ENCODE measurements at places on chromosomes 1 and 21.

GRCh38 chr1:19936061-19936750 lies 12.8 kb upstream of the PLA2G2E start:
- DNase-seq: no peak

DNA sequence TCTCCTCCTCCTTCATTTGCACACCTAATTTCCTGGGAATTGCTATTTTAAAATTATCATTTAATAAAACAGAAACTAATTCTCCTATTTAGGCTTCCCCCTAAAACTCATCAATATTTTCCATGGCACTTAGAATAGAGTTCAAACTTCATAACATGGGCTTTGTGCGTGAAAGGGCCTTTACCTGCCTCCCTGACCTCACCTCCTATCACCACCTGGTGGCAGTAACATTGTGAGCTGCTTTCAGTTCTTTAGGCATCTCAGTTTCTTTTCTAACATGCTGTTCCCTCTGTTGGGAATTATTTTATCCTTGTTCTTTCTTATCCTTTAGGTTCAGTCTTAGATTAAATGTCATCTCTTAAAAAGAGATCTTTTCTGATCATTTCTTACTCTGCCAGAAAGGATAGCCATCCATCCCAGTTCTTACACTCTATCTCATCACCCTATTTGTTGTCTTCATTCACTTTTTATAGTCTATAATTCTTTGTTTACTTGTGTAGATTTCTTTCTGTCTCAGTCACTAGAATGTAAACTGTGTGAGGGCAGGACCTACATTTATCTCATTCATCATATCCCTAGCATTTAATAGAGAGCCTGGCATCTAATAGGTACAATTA lies 133.8 kb upstream of the KIAA1614 start:
- DNase-seq: no peak

DNA sequence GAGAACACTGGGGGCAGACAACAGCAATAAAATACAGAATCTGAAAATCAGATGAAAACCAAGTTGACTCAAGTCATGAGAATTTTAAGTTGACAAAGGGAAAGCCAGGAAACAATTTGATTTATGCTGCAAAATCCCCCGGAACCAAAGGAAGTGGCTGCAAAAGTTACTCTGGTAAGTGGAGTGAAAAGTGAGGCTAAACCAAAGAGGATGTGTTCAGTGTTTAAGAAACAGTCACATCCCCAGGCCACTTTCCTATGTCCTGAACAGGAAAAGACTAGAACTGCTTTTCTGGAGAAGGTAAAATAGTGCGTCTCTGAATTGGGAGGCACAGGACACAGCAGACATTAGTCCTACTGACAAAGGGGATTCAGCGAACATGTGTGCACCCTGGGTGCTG lies 5.9 kb downstream of the TARBP1 start:
- DNase-seq: no peak

- no peak for DNase-seq
These were observed 114.1 kb downstream of the AJAP1 start for GRCh38 chr1:4768553-4768952.

GRCh38 chr1:37688926-37689325 lies 3.4 kb upstream of the CDCA8 start:
- no peak for DNase-seq

DNA sequence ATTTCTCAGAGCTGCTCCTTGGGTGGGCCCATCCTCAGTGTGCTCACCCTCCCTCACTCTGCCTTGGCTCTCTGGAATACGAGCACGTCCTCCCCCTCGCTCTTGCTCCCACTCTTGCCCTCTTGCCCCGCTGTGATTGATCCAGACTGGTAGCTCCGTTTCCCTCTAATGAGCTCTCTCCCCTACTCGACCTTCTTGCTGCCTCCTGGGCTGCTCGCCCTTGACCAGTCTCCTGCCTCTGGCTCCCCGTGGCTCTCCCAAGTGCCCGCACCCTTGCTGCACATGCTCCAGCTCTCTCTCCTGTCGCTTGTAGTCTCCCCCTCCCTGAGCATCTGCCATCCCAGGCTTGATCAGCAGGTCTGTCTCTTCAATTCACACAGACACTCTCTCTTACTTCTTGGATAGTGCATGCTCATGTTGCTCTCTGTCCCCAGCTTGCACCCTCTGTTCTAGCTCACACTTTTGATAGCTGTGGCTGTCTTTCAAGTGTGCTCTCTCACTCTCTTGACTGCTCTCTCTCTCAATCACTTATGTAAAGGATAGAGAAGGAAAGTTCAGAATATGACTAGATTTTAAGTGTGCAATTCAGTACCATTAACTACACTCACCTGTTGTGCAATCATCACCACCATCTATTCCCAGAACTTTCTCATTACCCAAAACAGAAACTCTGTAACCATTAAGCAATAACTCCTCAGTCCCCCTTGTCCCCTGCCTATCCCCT lies 51.1 kb downstream of the PHC2 start:
- no peak for DNase-seq

DNA sequence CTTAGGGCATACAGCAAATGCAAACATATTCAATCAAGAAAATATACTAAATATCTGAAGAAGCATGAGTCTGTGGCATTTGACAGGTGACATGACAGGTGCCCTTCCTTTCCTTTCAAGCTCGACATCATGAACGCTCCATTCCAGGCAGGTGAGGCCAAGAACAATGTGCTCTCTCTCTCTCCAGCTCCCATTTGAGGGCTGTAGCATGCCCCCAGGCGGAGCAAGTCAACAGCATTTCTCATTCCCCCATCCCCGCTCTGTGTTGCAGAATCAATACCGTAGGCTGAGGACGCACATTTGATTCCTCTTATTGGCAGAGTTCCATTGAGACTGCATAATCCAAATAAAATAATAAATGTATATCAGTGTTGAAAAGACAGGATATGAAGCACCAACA lies 24.6 kb upstream of the PLPPR4 start:
- DNase-seq: no peak

- no peak for DNase-seq
These were observed 2.5 kb downstream of the ILDR2 start for GRCh38 chr1:166972826-166973225.

DNA sequence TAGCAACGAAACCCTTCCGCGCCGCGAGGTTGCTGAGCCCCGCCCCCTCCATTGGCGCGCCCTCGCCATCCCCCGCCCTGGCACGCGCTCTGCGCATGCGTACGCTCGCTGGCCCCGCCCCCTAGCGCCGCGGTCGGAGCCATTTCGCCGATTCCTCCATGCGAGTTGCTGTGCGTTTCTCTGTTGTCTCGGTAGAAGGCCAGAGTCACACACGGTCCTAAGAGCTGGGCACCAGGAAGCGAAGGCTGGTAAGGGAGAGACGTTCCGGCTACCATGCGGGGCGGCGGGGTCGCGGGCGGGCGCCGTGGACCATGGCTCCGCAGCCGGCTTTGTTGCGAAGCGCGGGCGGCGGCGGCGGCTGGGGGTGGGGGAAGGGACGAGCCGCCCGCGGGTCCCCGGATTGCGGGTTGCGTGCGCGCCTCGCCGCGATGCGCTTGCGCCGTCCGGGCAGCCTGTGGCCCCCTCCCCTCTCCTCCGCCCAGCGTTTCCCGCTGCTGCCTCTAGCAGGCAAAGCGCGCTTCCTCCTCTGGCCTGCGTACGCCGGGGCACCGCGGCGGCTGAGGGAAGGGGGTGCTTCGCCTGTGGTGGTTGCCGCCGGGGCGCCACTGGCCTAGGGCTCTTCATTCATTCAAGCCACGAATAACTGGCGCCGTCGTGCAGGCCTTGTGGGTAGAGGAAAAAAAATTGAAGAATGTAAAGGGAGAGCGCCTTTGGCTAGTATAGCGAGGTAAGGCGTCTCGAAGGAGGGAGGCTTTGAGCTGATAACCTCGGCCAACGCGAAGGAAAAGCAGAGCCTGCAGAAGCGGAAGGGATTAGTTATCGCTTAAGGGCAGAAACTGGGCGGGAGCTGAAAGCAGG lies at the start of gene DHX9:
DHX9 (plus strand) TSS at position 139 of the 858 bp plus-strand sequence. CDS start 3,220 bp downstream, outside the sequence.
- DNase-seq: peak; percentile 94

DNA sequence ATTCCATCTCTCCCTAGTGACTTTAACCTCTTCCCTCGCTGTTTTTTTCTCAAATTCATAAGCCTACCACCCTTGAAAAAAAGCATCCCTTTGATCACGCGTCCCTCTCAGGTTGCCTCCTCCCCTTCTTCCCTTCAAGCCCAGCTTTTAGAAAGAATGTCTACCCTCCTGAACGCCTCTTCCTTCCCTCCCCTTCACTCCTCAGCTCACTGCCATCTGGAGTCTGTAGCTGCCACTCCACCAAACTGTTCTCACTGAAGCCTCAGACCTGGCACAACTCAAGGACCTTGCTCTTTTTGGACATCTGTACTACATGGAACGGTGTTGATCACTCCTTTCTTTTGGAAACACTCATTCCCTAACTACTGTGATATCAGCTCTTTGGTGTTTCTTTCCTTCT lies 80.6 kb downstream of the SLC25A24 start:
- no peak for DNase-seq

Measured in activated naive CD4-positive, alpha-beta T cell (primary cell).